NT2/D1 (cell line): ENCODE measurements at places on chromosomes 3 and 15.

DNA sequence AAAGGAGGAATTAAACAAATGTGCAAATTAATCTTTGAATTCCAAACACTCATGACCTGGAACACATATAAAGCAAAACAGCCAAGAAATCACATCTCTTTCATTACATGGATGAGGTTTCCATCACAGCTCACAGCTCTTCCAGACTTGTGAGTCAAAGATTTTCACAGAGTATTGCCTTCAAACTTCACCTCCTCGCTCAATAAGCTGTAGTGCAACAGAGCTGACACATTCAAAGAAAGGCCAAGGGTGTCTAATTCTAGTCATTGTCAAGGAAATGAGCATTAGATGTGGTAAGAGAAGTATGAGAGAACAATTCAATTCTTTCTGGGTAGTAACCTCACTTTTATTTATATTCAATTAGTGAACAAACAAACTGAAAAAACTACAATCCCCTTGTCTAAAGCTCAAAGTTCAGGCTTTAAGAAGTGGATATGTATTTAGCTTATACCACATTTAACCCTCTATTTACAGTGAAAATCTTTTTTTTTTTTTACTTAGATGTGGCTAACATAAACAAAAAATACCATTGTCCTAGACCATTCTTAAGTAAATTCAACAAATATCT is 11.9 kb downstream of the WDR72 start:
- DNase-seq = no peak

GRCh38 chr15:65870889-65871533 is 1.7 kb downstream of the RAB11A start:
- no peak for DNase-seq

GRCh38 chr3:3699407-3699806 is 99.8 kb upstream of the LRRN1 start:
- DNase-seq = no peak

DNA sequence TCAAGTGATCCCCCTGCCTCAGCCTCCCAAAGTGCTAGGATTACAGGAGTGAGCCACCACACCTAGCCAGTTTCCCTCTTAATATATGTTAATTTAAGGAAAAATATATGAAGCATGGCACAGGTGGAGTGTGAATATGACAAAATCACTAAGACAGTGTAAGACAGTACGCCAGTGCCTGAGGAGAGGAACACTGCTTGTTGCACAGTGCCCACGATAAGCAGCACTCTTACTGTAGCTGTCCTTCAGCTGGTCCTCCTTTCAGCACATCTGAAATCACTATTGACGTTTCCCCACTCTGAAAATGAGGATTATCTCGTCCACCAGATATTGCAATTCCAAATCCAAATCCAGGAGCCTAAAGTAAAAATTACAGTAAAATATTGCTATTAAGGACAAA is 49.3 kb downstream of the TJP1 start:
- DNase-seq = no peak

DNA sequence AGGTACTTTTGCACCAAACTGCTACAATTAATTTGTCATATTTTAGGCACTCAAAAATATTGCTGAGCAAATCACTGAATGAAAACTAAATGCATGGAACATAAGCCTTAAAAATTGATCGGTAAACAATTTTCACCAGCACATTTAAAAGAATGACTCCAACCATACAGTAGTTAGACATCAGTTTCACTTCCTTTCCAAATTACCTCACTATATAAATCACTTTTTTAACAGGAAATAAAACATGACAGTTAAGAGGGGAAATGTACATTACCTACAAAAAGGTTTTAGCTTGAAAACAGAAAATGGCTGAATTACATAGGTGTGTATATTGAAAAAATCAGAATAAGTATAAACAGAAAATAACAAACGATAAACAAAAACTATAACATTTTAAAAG is 108.4 kb downstream of the SERPINI1 start:
- no peak for DNase-seq

DNA sequence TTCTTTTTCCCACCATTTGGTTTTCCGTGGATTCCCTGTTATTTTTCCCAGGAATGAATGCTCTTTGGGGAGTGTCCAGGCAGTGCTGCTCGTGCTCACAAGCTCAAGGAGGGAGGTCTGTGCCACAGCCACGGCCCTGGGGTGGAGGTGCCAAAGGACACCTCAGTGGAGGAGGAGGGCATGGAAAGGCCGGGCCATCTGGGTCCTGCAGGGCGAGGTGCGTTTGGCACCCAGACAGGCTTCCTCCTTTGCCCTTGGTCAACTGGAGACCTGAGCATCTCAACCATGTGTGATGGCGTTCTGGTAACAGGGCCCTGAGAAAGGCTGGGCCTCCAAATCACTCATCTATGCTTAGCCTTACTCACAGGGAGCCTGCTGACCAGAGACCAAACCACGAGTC is 25.4 kb downstream of the KY start:
- no peak for DNase-seq

DNA sequence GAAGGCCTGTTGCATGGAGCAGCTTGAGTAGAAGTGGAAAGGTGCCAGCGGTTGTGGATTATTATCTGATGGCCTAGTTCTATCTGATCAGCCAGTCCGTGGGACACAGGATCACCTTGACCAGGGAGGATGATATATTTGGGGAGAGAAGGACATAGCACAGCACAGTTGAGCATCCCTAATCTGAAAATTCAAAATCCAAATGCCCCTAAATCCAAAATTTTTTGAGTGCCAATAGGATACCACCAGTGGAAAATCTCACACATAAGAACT is 6.0 kb downstream of the CSPG4 start:
- DNase-seq = no peak

GRCh38 chr3:86792316-86792715 is 198.6 kb downstream of the VGLL3 start:
- DNase-seq = no peak

GRCh38 chr3:186094271-186094670 is 14.6 kb downstream of the ETV5 start:
- DNase-seq = no peak

DNA sequence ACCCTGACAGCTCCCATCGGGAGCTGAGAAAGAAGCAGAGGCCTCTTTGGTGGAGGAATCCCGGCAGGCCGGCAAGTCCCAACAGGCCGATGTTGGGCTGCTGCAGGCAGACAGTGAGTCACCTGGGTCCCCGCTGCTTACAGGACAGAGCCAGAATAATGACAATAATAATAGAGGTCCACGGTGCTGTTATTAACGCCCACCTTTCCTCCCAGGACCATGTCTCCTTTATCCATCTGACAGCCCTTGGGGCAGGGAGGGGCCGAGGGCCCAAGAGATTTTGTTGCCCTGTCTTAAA is 29.3 kb upstream of the MAGEF1 start:
- no peak for DNase-seq

DNA sequence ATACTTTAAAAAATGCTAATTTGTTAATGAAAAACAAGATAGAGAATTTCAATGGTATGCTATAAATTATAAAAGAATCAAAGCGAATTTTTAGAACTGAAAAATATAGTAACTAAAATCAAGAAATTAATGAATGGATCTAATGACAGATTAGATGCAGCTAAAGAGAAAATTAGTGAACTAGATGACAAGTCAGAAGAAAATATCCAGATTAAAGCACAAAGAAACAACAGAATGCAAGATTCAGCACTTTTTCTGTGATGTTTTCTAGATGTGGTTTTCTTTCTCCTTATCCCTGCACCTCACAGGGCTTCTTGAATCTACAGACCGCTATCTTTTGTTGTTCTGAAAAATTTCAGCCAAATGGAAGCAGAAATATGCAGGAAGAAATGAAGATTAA is 54.4 kb downstream of the INO80 start:
- DNase-seq = no peak

GRCh38 chr15:74857082-74857655 is 14.2 kb upstream of the ULK3 start:
- DNase-seq = no peak

- DNase-seq = no peak
These were observed 188.7 kb upstream of the NSMCE3 start for GRCh38 chr15:29458361-29458760.

DNA sequence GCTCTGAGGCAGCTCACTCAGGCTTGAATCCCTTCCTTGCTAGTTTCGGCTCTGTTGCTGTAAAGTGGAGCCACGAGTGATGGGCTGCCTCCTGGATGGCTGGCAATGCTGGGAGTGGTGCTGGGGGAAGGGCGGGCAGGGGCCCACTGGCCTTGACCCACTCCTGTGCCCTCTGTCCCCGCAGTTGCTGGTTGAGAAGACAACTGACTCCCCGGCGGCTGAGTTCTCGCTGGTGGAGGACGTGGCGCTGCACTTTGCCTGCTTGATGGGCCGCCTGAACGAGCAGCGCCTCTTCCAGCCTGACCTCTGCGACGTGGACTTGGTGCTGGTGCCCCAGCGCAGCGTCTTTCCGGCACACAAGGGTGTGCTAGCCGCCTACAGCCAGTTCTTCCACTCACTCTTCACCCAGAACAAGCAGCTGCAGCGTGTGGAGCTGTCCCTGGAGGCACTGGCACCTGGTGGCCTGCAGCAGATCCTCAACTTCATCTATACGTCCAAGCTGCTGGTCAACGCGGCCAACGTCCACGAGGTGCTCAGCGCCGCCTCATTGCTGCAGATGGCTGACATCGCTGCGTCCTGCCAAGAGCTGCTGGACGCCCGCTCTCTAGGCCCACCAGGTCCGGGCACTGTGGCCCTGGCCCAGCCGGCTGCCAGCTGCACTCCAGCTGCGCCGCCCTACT is 4.7 kb downstream of the ZBTB47 start:
- DNase-seq = no peak

DNA sequence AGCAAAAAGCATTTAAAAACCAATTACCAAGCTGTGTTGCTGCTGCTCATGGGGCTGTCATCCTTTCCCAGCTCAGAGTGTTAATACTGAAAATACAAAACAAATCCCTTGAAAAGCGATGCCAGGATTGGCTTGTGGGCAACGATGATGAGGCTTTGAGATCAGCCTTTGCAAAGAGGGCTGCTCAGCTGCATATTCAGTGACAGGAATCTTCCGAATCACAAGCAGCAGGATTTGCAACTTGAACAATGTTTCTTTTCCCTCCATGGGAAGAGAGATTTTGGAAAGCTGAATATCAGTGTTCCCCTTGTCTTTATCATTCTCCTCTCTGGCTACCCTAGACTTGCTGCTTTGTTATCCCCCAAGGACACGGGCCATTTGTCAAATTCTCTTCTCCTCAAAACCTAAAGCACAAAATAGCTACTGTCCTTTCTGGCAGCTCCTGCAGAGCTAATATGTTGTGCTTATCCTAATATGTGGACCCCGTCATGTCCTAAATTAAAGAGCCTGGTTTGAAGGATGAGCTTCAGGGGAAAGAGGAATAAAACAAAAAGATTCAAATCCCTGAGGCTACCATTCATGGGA is 375.8 kb downstream of the GAP43 start:
- DNase-seq = no peak

- peak; percentile 66 for DNase-seq
These were observed 23.2 kb upstream of the TATDN2 start for GRCh38 chr3:10224794-10225665.

GRCh38 chr15:62821384-62822131 is 221.0 kb upstream of the TPM1 start:
- DNase-seq = no peak

- no peak for DNase-seq
These were observed 32.8 kb downstream of the ZXDC start for GRCh38 chr3:126442856-126443242.

GRCh38 chr3:13123765-13124164 is 50.5 kb upstream of the IQSEC1 start:
- no peak for DNase-seq

DNA sequence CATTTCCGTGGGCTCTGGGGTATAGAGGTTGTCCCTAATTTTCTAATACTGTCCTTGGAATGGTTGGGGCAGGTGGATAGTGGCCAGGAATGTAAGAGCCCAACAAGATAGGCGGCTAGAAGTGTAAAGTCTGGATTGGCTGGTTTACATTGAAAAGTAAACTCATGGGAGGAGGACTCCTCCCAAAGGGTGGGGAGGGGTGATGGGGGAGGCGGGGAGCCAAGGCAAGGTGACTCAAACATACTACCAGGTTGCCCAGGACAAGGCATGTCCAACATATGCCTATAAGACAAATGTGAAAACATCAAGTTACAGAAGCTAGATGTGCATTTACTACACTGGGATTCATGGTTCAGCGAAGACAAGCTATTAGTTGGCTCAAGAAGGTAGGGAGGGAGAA is 14.3 kb upstream of the SAMMSON start:
- DNase-seq = no peak

DNA sequence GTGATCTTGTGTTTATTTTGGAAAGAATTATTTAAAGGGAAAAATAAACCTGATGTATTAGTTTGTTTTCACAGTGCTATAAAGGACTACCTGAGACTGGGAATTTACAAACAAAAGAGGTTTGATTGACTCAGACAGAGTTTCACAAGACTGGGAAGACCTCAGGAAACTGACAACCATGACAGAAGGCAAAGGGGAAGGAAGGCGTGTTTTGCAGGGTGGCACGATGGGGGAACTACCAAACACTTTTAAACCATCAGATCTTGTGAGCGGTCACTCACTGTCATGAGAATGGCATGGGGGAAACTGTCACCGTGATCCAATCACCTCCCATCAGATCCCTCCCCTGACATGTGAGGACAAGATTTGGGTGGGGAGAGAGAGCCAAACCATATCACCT is 87.0 kb downstream of the TP63 start:
- DNase-seq = no peak

DNA sequence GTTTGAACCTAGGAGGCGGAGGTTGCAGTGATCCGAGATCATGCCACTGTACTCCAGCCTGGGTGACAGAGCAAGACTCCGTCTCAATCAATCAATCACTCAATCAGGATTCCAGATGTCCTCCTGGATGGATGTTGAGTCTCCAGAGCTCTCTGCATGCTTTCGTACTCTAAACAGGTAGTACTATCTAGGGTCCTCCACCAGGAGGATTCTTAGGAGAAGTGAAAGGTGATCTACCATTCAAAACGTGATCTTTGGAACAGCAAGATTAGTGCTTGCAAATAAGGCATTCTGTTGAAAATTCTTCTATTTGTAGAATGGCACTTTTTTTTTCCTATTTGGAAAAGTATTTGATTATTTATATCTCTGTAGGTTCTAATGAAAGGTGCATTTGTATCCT is 34.3 kb downstream of the CNOT10 start:
- DNase-seq = no peak

- no peak for DNase-seq
These were observed 146.8 kb downstream of the SMAD6 start for GRCh38 chr15:66848686-66849392.

DNA sequence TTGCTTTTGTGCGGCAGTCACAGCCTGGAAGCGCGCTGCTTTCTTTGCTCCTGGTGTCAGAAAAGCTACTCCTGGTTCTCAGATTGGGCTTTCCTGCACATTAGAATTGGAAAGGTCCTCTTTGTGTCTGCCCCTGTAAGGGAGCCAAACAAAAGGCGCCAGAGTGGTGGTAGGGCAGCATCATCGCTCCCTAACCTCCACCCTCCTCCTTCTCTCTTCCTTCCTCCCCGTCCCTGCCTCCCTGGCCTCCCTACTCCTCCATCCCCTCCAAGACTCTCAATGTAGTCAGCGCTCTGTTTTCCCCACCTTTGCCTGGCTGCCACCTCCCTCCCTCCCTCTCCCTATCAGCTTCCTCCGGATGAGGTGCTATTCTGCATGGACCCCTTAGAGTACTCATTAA is 65.3 kb downstream of the SH3GL3 start:
- DNase-seq = no peak

- DNase-seq = peak; percentile 72
These were observed 86.5 kb upstream of the FOXB1 start for GRCh38 chr15:59917504-59918157.

- DNase-seq = no peak
These were observed 4.2 kb upstream of the NPHP3 start for GRCh38 chr3:132726341-132726823.

GRCh38 chr3:106425026-106425425 is 556.2 kb upstream of the CBLB start:
- no peak for DNase-seq
